ENCODE measurements at places on chromosomes 5 and 9.

- DNase-seq: no peak
These were observed 69.7 kb downstream of the MACROH2A1 start for GRCh38 chr5:135329066-135329912.

- no peak for DNase-seq
These were observed 23.7 kb downstream of the KDM4C start for GRCh38 chr9:6781476-6781875.

- DNase-seq: no peak
These were observed 10.5 kb upstream of the MRNIP start for GRCh38 chr5:179869101-179869500.

- no peak for DNase-seq
These were observed 54.9 kb upstream of the N4BP3 start for GRCh38 chr5:178058321-178059012.

DNA sequence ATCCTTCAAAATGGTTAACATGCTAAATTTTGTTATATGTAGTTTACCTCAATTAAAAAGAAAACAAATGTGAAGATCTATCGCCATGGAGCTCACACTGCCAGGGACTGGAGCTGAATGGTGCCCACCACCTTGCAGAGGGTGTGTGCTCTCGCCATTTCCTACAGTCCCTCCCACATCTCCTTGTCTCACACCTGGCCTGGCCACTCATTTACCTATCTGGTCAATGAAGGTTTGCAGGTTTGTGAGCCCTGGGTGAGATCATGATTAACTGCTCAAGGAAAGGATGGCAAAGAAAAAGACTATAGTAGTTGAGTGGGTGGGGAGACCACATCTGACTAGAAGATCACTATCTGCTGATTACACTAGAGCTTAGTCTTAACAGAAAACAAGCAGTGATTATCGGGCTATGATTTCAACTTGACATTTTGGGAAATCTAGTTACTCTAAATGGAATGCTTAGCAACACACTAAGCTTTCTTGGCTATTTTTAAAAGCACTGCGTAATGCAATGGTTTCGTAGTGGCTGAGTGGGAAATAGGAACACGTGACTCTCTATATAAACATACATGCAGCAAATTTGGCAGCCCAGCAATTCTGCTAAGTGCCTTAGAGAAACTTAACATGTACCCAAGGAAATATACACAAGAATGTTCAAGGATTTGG lies 27.3 kb downstream of the PUM3 start:
- DNase-seq: no peak

DNA sequence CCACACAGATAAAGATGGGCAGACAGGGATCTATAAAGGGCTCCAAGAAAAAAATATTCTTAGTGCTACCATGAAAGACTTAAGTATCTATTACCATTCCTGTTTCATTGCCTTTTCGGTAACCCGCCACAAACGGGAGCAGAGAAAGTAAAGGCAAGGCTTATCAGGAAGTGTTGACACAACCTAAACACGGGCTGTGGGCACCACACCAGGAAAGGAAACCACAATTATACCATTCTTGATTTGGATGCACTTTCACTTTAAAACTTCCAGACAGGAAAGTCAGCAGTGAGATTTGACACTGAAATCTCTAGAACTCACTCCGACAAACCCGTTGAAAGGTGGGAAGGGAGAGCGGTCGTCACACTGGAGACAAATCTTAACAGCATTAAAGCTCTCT lies 6.5 kb downstream of the TLE1 start:
- no peak for DNase-seq

DNA sequence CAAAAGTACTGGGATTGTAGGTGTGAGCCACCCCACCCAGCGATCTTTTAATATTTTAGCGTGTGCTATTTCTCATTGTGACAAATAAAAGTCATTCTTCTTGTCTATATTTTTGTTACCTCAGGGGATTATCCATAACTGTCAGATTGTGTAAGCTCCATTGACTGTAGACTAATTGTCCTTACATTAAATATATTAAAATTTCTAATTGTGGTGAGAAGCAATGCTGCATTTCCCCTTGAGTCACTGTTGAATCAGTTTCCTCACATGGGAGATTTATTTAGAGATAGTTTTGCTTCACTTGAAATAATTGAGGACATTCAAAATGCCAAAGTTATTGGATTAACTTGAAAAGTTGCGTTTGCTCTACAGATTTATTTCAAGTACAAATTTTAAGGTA lies 782.4 kb upstream of the WWC1 start:
- no peak for DNase-seq

GRCh38 chr5:77425998-77426659 lies 66.0 kb downstream of the WDR41 start:
- DNase-seq: no peak

DNA sequence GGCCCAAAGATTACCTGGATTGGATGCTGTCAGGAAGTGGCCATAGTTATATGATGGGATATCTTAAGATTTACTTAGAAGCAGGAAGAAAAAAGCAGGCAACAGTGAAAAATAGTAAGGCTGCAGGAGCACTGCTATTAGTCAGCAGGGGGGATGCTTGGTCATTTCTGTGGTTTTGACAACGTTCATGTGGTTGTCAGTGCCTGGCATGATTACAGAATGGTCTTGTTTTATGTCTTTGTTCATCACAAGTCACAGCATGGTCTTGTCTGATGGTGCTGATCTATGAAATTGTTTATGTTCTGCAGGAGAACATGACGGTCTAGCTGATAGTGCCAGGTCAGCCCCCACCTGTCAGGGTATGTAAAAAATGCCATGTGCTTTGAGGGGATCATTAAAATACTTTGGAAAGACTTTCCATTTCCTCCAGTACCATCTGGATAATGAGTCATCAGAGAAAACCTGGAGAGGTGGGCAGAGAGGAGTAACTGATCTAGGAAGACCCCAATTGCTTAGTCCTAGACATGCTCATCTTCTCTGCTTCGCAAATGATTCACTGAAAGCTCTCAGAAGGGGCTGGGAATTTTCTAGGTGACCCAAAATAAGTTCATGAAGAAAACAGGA lies 48.5 kb downstream of the PLGRKT start:
- DNase-seq: no peak

GRCh38 chr9:6048039-6048438 lies 32.6 kb upstream of the RANBP6 start:
- no peak for DNase-seq

- no peak for DNase-seq
These were observed 80.7 kb downstream of the GLDC start for GRCh38 chr9:6564868-6565267.

DNA sequence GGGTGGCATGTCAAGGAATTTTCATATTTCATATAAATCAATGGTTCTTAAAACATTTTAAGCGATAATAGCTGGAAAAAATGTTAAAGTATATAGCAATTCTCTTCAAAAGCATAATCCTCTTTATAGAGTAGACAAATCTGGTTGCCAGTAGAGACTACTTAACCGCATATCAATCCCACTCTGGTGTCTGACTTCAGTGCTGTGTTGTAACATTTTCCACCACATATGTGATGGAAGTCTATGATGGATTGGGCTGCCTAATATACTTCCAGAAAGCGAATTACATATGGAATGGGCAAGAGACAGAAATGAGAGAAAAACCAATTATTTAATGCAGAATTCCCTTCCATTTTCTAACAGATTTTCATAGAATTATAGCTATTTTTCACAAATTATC lies 54.3 kb downstream of the FBN2 start:
- DNase-seq: no peak

All from ecto neural progenitor cell (in vitro differentiated cells).